NCI-H510A (cell line): ENCODE measurements at places on chromosomes 16 and 17.
A peak's percentile ranks its signal among the peaks of the same experiment; 100 is the strongest.

DNA sequence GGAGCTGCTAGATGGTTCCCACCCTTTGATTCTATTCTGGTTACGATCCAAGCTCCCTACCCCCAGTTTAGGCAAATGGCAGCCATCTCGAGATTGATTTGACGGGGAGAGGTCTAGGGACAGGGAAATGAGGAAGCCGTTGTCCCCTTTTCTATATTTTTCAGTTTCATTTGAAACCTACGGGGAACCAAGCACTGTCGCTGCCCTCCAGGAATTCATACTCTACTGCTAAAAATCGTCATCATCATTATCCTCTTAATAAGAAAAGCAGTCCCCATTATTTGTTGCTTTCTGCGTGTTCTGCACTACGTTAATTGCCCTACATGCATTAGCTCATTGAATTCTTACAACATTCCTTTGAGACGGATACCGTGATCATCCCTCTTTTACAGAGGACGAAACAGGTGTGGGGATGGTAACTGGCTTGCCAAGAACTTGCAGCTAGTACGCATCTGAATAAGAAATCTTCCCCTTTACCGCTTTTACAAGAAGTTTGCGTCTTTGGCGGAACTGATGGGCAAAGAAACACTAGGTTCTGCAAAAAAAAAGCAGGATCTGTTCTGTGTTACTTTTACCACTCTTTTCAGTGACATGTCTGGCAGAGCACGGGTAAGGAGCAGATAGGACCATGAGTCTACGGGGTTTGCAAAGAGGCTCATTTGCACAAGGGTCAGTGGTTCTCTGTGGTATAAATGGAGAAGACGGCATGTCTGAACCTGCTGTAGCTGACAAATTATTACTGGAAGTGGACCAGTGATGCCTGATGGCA, 1.1 kb downstream of the CCP110 start:
- no peak for DNase-seq

DNA sequence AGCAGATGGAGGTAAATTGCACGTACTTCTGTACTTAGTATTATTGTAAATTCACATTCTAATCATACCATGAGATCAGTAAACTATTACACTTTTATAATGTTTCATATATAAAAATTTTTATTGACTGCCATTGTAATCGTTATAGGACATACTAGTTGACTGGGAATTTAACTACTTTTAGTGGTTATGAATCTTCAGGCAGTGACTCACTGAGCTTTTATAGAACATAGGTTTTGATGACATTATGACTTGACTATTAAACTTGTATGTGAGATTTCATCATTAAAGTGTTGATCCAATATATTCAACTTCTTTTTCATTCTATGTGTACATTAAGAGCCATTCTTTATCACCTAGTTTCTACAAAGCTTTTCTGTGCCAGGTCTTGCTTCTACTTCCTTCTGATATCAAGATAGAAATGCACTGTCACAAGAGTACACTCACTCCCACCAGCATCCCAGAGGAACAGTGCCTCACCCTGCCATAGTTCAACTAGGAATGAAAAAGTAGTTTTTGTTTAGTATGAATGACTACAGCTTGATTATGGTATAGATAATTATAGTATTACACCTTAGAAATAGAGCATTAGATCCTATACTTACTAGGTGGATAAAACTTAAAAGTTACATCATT, 142.4 kb upstream of the RBL2 start:
- no peak for DNase-seq

DNA sequence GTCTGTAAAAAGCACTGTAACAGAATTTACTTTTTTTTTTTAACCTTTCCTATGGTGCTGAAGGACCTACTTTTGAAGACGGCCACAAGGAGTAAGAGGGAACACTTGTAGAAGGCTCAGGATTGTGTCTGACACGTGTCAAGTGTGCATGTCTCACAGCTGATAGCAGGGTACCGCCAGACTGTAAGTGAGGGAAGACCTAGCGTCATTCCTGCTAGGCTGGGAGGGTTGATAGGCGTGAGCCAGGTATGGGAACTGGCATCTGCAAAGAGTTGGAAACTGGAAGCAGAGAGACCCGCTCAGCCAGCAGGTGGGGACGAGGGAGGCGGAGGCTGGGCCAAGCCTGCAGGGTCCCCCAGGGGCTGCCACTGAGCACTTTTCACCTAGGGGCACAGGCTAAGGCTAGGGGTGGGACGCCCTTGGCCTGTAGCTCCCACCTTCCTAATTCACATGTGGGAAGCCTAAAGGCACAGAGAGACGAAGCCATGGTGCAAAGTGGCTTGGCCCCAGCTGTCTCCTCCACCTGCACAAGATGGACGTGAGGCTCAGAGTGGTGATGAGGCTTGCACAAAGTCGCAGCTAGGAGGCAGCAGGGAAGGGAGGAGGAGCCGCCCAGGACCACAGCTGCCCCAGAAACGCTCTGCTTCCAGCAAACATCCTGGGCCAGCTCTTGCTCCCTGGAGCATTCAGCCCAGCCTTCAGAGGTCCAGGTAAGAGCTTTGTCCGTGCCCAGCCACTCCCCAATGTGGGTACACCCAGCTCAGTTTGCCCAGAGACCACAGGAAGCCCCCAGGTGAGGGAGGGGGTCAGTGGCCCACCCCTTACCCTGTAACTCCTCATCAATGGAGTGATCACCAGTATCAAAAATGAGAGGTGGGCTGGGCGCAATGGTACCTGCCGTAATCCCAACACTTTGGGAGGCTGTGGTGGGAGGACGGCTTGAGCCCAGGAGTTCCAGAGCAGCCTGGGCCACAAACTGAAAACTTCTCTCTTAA, 18.9 kb downstream of the VASN start:
- DNase-seq, result no peak

- DNase-seq, result no peak
These were observed 25.6 kb downstream of the WIPI1 start for GRCh38 chr17:68431661-68432071.

GRCh38 chr16:56547120-56547948, 17.5 kb upstream of the MT4 start:
- DNase-seq, result peak; percentile 26

GRCh38 chr17:72696156-72696555, 396.3 kb downstream of the SLC39A11 start:
- no peak for DNase-seq

GRCh38 chr17:82615084-82616020, 32.9 kb downstream of the WDR45B start:
- no peak for DNase-seq
